Breast epithelium (tissue), 4 donors: ENCODE measurements at places on chromosomes 4 and X.

GRCh38 chr4:6617246-6617645 lies 23.2 kb upstream of the MRFAP1 start:
- no peak for DNase-seq

DNA sequence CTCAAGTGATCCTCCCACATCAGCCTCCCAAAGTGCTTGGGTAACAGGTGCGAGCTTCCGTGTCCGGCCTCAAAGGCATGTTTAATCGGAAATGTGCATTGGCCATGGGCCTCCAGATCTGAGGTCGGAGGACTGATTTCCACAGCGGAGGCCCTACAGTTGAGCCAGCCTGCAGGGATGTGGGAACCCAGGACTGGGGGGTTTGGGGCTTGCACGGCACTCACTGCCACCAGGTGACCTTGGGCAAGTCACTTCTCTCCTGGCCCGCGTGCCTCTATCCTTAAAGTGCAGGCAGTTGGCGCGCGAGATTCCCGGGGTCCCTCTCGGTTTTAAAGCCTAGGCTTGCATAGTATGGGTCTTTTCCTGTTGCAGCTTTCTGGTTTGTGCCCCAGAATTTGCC lies 18.3 kb upstream of the WFS1 start:
- DNase-seq: no peak

- DNase-seq: no peak
Observed at GRCh38 chr4:138916763-138917162, 98.8 kb upstream of the NOCT start.

DNA sequence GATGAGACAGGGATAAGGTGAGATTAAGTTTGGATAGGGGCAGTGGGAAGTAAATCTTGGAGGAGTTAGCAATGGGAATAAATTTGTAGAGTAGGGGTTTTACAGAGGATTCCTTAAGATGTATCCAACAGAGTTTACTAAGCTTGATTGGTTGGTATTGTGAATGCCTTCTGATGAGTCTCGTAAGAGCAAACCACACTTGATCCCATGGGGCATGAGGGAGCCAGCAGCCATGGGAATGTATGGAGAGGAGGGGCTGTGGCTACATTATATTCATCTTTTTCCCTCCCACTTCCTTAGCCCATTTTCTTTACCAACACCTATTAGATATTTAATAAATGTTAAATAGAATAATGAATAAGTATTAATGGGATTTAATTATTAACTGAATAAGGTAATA lies 126.6 kb upstream of the NDST3 start:
- no peak for DNase-seq

DNA sequence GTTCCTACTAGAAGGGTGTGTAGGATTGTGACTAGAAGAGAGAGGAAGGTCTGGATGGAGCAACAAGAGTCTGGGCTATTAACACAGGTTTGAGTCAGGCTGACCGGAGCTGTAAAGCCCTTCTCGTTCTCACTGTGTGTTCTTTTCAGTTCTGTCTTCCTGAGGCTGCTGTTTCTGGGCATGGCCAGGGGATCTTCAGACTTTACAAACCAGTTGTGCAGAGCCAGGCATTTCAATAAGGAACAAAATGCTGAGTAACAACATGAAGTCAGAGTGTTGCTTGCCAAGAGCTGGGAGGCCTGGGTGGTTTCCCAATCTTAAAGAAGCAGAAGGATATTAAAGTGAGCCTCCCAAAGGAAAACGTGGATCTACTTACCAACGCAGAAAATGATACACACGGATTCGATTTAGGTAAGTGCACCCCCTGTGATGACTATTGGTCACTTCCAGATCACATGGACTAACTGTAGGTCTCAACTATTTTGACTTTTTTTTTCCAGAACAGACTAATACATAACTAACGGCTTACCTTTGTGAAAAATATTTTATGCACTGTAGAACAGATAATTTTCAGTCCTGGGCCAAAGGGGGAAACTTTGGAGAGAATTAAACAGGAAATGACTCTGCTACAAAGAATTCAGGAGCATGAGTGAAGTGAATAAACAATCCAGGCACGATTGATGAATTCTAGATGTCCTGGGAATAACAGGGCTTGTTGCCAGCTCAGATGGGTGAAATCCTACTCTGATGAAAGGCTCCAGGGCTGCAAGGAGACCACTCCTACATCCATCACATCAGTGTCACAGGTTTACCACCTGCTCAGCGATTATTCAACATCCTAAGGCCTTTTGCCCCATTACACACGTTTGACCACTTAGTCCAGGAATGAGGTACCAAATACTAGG lies 94.5 kb downstream of the ANXA3 start:
- peak; percentile 89 for DNase-seq

GRCh38 chrX:17602245-17602644 lies 135.0 kb upstream of the SCML1 start:
- DNase-seq: no peak

- DNase-seq: no peak
Observed at GRCh38 chrX:14529290-14529989, at the start of gene GLRA2. Gene GLRA2, plus strand, starts transcription at chrX:14529536. Its CDS starts 522 bp downstream, at chrX:14530058.

- DNase-seq: no peak
Observed at GRCh38 chrX:100944601-100945000, 15.9 kb upstream of the XKRX start.

DNA sequence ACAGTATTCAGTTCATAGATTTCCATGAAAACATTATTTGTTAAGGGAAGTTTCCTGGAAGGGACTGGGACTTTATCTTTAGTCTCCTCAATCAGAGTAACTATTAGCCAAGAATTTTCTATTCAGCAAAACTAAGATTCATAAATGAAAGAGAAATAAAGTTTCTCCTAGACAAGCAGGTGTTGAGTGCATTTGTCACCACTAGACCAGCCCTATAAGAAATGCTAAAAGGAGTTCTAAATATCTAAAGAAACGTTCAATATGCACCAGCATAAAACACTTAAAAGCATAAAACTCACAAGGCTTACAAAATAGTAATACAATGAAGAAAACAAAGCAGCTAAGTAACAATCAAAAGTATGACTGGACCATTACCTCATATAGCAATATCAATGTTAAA lies 423.0 kb downstream of the TECRL start:
- no peak for DNase-seq
